ENCODE measurements at places on chromosomes 1 and 21. TPM values are rescaled to one million over a fixed set of nuclear protein-coding genes. Genes with fewer than 3 reads are reported as not detected.

Gene MYOM3
- total RNA-seq: under 0.01 TPM

Gene OR2G6
- not detected for total RNA-seq

Gene NPR1
- not detected for total RNA-seq

Gene PRAMEF33
- total RNA-seq: not detected

Gene ADCY10
- not detected for total RNA-seq

Gene IFI44
- 2.8 TPM for total RNA-seq

Gene NUDT4B
- total RNA-seq: 16.9 TPM

Gene DMBX1
- not detected for total RNA-seq

Gene APOBEC4
- total RNA-seq: not detected

Gene WNT3A
- 0.14 TPM for total RNA-seq

Gene TEX38
- not detected for total RNA-seq

Gene FCRL6
- not detected for total RNA-seq

Data from airway epithelial cell (primary cell).